Lung (tissue), 17 donors: ENCODE measurements at places on chromosomes 6 and 20.
A peak's percentile ranks its signal among the peaks of the same experiment; 100 is the strongest.

- DNase-seq, result no peak
Observed at GRCh38 chr6:53464927-53465460, 79.9 kb downstream of the GCLC start.

- no peak for DNase-seq
Observed at GRCh38 chr6:71473926-71474325, 185.3 kb downstream of the OGFRL1 start.

- DNase-seq, result no peak
Observed at GRCh38 chr20:53515749-53516148, 77.9 kb downstream of the ZNF217 start.

GRCh38 chr20:54173653-54174456 is at the start of gene CYP24A1:
CYP24A1 (minus strand) TSS chr20:54173986; CDS start chr20:54173579, 407 bp downstream.
- DNase-seq, result peak; percentile 23

GRCh38 chr6:122751326-122751725 is 28.2 kb upstream of the FABP7 start:
- no peak for DNase-seq

GRCh38 chr6:5138995-5139827 is 54.1 kb downstream of the PPP1R3G start:
- DNase-seq, result no peak

DNA sequence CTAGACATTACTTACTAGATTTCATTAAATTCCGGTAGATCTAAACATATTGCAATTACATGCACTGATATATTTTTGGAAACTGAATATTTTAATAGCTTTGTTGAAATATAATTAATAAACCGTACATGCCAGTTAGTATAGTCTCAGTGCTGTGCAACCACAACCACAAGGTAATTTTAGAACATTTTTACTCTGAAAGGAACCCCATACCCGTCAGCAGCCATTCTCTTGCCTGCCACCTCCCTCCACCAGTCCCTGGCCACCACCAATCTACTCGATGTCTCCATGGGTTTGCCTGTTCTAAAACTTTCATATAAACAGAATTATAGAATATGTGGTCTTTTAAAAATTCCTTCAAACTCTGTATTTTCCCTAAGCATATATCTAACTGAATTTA is 293.9 kb downstream of the THBS2 start:
- no peak for DNase-seq

DNA sequence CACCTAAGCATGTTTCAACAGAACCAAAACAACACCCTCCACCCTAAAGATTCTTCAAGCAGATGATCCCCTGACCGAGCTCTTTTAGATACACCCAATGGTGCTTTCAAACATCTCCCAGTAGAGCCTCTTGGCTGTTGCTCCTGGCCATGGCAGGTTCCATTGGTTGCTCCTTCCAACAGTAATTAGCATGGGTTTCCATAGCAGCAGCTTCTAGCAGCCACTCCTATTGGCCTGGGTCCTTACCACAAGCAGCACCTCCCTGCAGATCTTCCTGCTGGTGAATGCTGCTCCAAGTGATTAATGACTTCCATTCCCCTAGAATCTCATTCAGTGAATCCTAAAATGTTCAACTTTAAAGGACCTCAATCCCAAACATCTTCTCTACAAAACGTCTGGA is 13.9 kb downstream of the CCN2 start:
- no peak for DNase-seq

GRCh38 chr6:3414327-3415081 is 42.3 kb downstream of the SLC22A23 start:
- DNase-seq, result peak; percentile 27

DNA sequence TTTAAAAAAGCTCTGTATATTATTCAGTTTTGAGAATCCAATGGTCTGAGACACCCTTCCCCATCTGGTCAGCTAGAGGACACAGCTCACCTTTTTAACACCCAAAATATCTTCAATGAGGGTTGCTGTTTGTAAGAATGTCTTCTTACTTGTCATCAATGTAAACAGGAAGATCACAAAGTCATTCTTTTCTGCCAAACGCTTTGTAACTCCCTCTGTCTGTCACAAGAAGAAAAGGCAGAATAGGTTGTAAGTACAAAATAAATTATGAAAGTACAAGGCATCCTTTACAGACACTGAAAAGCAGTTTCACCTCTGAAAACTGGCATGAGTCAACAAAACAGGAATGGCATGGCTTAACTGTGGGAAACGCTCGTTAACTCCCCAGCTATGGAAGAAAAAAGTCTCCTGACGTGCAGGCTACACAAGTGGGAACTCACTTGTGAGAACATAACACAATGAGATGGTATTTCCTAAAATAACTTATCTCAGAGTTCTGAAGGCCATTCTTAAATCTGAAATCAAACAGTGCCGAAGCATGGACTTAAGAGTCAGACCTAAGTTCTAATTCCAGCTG is 42.7 kb downstream of the TRPC4AP start:
- DNase-seq, result no peak

GRCh38 chr20:9609887-9610502 is 95.6 kb downstream of the LAMP5 start:
- DNase-seq, result peak; percentile 74

- DNase-seq, result no peak
Observed at GRCh38 chr6:159788276-159788675, 1.1 kb downstream of the TCP1 start.

GRCh38 chr20:25005220-25005619 is 12.7 kb upstream of the APMAP start:
- peak; percentile 62 for DNase-seq

DNA sequence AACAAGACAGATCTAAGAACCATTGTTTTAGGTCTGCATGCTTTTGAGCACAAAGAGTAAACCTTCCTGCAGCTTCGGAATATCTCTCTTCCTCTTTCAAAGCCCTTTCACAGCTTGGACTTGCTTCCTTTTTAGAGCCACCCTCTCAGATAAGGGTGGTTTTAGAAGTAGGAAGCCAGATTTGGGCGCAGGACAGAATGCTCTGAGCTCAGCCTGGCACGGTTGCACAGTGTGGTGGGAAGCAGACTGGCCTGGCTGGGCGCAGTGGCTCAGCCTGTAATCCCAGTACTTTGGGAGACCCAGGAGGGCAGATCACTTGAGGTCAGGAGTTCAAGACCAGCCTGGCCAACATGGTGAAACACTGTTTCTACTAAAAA is 35.6 kb upstream of the PNRC1 start:
- DNase-seq, result no peak

- no peak for DNase-seq
Observed at GRCh38 chr6:23522792-23523547, 603.0 kb upstream of the NRSN1 start.

- DNase-seq, result no peak
Observed at GRCh38 chr6:101703311-101703710, 309.8 kb downstream of the GRIK2 start.

- peak; percentile 50 for DNase-seq
Observed at GRCh38 chr6:169646906-169647567, 54.8 kb downstream of the WDR27 start.
